ENCODE measurements at places on chromosomes 7 and 10.

DNA sequence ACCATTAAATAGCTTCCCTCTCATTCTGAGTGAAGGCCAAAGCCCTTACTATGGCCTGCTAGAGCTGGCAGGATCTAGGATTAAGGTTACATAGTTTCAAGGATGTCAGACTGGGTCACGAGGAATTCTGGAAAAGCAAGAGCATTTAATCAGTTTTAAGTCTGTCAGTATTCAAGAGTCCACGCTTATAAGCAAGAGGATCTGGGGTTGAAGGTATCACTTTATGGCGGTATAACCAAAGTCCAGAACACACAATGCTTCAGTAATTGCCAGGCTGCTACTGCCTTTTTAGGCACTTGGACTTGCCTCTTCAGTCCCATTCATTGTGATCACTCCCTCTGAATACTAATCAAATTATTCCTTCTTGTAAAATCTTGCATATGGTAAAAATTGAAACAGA lies 101.0 kb downstream of the HBP1 start:
- no peak for DNase-seq

DNA sequence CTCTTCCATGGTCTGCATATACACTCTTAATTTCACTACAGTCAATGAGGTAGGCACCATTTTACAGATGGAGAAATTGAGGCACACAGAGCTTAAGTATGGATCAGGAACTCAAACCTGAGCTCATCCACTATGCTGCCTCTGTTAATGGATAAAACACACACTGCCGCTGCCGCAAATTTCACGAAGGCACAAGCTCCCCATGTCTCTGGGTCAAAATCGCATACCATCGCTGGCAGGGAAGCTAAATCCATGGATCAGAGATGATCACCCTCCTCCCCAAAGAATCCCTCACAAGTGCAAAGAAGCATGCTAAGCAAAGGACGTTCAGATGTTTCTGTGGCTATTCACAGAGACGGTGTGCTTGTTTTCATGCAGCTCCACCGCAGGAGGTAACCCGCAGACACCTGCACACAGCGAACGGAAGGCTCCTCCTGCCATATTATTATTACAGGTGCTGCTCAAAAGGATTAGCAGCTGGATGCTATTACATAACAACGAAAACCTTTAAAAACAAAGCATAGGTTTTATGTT lies 109.3 kb downstream of the UBE2H start:
- no peak for DNase-seq

DNA sequence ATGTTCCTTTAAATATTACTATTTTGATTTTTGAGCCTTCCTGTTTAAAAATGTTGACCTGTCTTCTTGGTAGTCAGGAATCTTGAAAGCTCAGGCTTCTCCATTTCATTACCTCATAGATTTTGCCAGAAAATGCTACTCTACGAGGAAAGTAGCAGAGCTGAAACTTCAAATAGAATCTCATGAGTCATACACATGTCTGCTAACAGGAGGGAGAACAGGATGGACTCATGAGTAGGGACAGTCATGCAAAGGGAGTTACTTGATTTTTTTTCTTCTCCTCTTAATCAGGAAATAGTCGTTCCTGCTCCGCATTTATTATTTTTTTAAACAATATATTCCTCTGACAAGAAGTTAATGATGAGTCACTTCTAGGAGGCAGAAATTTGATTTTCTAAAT lies 37.0 kb upstream of the MINDY3 start:
- DNase-seq = no peak

DNA sequence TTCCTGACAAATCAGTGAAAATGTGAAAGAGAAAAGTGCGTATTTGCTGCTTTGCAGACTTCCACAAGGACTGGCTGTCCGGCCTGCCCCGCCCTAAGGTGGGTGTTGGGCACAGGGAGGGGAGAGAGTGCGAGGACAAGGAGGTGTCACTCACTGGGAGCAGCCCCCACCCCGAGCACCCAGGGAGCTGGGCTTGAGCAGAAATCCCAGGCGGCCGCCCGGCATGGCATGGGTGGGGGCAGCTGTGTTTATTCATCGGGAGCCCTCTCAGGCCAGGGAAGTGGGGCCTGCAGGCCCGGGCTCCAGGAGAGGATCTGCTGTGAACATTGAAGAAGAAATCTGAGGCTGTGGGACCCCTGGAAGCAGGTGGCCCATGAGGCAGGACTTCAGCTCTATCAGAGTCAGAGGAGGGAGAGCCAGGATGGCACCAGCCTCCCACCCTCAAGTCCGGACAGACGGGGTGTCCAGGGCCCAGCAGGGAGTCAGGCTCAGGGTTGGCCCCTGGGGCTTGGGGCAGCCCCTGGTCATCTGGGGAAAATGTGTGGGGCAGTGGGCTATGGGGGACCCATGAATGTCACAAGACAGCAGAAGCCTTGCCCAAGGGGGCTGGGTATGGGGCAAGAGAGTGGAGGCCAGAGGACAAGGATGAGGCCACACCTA lies 164.4 kb upstream of the PPP2R2D start:
- DNase-seq = no peak

DNA sequence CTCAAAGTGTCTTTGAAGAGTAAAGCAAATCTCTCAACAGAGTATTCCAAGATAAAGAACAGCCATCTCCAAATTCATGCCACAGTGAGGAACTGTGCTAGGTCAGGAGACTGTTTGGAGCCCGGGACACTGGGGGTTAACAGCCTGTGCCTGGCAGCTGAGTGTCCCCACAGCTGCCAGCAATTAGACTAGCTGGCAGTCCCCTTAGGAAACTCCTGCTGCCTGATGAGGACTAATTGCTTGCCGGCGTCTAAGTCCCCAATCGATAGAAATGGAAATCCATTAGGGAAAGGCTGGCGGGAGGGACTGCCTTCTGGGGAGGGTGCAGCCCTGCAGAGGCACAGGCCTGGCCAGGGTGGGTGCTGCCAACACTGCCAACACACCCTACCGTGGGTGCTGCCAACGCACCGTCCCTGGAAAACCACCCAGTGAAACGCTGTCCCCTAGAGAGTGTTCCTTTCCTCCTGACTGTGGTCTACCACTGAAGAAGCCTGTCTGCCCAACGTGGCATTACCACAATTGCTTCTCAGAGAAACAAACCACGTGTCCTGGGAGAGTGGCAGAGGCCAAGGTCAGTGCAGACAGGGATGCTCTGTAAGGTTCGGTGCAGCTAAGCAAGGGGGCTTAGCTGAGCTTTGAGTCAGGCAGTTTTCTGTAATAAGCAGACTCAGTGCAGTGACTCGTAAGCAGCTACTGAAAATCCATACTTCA lies 60.8 kb downstream of the XRCC2 start:
- no peak for DNase-seq

DNA sequence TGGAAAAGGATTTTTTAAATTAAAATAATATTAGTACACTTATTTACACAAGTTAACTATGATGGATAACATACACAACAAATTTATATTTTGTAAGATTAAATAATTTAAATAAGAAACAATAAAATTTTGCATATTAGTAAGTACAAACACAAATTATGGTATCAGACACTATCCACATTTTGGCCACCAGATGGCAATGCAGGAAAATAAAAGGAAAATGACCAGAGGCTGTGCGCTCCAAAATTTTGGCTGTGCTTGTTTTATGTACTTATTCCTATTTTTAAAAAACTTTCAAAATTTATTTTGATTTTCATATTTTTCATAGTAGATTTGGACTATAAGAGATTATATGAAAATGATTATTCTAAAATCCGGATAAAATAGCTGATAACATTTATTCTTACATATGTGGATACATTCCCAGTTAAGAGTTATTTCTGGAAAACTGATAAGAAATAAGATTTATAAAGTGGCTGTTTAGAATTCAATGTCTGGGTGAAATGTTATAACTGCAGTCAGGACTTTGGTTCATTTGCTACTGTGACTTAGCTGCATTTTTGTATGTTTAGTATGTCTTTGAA lies 274.7 kb upstream of the HGF start:
- no peak for DNase-seq

DNA sequence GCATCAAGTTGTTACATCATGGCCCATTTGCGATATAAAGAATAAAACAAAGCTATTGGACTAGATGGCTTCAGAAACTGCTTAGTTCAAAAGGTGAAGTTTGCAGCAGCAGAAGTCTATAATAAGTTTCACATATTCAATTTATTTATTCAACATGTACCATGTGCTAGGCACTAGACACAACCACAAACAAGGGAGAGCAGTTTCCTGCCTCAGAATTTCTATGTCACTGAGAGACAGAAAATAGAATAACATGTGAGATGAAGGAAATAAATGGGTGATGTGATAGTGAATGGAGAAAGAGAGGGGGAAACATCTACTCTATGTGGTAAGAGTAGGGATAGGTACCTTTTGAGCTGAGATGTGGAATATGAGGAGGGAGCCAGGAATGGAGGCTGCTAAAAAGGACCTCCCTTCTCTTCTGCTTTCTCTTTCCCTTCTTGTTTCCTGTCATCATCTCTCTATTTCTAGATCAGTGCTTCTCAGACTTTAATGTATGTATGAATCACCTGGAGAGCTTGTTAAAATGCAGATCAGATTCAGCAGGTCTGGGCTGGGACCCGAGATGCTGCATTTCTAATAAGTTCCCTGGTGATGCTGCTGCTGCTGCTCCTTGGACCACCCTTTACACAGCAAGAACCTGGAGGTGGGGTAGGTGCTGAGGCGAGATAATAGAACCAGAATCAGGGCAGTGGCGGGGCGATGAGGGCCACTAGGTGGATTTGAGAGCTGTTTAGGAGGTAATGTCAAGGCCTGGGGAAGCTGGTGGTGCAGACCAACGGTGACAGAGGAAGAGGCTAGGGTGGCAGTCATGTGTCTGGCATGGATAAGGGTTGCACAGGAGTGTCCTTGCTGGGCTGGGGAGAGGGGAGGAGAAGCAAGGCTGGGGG lies 13.7 kb upstream of the INMT start:
- DNase-seq = no peak

- no peak for DNase-seq
Measured at GRCh38 chr10:100985336-100985735, 2.0 kb downstream of the MRPL43 start.

- DNase-seq = no peak
Measured at GRCh38 chr10:75098902-75099673, 12.4 kb upstream of the SAMD8 start.

GRCh38 chr7:7122033-7122478 lies 60.3 kb upstream of the C1GALT1 start:
- DNase-seq = no peak

DNA sequence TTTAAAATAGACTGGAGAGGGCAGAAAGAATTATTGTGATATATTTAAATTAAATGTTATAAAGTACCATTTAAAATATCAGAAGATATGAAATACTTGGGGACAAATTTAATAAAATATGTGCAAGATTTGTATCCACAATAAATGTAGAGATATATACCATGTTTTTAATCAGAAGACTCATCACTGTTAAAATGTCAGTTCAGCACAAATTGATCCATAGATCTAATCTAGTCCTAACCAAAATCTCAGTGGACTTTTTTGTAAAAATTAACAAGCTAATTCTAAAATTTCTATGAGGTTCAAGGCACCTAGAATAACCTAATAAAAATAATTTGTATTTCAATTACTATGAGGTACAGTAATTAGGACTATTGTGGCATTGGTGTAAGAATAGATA lies 96.4 kb downstream of the CTNNA3 start:
- DNase-seq = no peak

GRCh38 chr10:11387044-11387443 lies 224.4 kb downstream of the USP6NL start:
- DNase-seq = no peak

DNA sequence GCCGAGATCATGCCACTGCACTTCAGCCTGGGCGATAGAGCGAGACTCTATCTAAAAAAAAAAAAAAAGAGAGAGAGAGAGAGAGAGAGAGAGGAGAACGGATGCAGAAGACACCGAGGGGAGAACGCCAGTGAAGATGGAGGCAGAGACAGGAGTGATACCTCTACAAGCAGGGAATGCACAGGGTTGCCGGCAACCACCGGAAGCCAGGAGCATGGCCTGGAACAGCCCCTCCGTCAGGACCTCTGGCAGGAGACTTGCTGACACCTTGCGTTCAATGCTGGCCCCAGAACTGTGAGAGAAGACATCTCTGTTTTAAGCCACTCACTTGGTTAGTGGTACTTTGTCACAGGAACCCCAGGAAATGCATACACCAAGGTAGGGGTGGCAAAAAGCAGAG lies 38.1 kb upstream of the DUSP5 start:
- no peak for DNase-seq

DNA sequence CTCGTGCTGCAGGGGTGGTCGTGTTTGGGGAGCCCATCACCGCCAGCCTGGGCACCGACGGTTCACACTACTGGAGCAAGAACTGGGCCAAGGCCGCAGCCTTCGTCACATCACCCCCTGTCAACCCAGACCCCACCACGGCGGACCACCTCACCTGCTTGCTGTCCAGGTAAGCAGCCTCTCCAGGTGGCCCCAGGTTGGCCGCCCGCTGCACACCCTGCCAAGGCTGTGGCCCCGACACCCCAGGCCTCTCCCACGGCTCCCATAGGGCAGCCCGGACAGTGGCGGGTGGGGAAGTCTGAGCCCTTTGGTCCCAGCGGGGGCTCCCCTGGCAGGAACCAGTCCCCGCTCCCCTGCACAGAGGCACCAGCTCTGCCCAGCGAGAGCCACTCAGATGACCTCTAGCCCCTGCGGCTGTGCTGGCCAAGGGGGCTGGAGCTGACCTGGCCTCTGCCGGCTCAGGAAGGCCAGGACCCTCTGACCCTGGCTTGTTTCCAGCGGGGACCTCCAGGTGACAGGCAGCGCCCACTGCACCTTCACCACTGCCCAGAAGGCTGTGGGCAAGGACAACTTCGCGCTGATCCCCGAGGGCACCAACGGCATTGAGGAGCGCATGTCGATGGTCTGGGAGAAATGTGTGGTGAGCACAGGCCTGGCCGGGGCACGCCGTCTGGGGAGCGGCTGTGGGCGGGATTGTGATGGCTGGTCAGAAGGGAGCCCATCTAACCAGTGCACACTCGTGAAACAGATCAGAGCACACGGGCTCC lies 13.8 kb downstream of the DPYSL4 start:
- no peak for DNase-seq

DNA sequence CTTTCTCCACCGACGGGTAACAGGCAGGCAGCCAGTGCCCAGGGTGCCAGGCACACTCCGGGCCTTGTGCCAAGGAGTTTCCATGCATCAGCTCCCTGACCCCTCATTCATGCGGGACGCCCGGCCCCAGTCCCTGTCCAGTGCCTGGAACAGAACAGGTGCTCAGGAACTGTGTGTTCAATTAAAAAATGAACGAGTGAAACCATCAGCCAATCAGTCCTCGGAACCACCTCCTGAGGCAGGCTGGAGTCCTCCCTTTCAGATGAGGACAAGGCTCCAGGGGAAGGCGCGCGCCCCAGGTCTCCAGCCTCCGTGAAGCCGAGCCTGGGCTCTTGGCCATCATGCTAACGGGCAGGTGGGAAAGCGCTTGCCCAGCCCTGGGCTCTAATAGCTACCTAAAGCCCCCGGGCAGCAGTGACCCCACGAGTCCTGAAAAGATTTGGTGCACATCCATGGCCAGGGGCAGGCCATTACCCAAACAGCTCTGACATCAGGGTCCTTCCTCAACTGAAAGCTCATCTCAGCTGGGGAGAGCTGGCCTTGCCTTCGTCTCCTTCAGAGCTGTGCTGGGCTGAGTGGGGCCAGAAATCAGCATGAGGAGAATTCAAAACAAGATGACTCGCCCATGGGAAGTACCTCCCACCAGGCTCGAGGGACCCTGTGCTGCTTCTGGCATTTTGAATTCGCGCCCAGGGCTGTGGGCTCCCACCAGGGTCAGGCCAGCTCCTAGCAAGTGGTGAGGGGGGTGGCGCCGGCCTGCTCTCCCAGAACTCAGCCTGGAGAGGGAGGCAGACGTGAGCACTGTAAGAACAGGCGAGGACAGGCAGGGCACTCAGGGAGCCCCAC lies 200.5 kb downstream of the MAD1L1 start:
- DNase-seq = no peak

Data from GM19239 (cell line).